CD4-positive, alpha-beta T cell treated with Interleukin-10 for 1 hour (primary cell): ENCODE measurements at places on chromosomes 13 and 19.

DNA sequence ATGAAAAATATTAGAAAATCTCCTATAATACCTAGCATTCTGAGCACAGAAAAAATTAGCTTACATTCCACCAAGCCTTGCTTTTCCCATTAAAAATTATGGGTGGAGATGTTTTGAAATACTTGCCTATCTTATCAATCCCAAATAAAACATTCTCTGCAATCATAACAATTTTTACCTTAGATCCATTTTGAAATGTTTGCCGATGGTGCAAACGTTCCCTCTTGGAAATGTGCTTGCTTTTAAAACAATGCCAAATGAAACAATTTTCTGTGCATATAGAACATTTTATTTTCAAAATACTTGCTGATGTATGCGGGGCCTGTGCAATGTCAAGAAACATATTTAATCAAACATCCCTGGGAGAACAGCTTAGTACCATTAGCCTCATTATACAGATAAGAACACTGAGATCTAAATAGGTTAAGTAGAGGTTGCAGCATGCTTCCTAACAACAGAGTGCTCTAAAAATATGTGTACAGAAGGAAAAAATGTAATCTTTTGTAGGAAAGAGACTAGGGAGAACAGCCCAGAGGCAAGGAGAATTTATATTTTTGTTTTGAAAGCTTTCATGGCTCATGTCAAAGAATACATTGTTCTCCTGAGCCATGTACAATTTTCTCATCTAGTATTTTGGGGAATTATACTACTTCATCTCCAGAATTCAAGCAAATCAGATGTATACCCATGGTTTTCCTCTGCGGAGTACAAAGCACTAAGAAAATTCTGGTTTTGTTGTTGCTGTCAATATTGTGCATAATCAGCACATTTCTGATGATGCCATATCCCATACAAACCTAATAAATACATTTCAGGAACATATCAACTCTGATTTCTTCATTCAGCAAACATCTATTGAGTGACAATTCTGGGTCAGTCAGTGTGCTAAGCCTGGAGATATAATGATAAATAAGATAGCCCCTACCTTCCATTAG, 25.9 kb upstream of the FNDC3A start:
- DNase-seq: no peak

DNA sequence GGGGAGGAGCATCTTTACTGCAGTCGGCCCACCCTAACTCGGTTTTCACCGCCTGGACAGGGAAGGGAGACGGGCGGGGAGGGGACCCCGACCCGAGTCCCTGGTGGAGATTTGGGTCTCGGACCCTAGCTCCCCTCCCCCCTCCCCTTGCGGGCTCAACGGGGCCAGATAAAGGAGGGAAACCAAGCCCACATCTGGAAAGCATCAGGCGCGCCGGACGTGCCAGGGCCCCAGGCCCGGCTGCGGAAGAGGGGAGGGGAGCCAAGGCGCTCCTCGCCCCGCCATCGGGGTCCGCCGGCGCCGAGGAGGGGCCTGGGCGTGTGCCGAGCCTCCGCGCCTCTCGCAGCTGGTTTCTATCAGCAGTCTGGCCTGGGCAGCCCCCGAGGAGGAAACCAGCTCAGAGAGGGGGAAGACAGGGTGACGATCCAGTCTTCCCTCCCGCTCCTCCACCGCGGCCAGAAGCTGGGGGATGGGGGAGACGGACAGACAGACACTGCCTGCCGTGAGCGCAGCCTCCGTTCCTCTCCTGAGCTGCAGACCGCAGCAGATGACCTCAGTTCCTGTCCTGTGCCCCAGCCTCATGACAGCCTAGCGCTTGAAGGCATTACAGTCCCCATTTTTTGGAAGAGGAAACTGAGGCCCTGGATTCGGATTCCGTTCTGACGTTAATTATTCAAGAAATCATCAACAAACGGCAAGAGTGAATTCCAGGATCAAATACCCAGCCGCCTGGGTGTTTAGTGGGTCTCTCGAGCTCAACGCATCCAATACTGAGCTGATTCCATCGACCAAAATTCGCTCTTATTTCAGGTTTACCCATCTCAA, 3.6 kb upstream of the GNG8 start:
- peak; percentile 32 for DNase-seq

- no peak for DNase-seq
These were observed 1.3 kb upstream of the ISYNA1 start for GRCh38 chr19:18439025-18439909.

DNA sequence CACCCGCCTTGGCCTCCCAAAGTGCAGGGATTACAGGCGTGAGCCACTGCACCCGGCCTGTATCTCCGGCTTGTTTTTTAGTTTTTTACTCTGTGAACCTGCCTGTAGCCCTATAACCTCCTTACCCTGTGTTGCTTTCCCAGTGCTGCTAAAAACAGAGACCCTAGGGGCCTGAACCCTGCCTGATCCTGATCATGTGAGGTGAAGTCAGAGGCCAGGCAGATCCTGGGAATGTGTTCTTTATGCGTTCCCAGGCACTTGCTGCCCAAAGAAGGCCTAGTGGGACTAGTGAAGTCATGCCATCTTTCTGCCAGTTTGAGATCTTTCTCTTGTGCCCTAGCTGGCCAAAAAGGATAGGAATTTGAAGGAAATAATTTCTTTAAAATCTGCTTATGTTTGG, 4.6 kb downstream of the UBA2 start:
- no peak for DNase-seq

- no peak for DNase-seq
These were observed 35.0 kb upstream of the TNFSF11 start for GRCh38 chr13:42538996-42539395.

DNA sequence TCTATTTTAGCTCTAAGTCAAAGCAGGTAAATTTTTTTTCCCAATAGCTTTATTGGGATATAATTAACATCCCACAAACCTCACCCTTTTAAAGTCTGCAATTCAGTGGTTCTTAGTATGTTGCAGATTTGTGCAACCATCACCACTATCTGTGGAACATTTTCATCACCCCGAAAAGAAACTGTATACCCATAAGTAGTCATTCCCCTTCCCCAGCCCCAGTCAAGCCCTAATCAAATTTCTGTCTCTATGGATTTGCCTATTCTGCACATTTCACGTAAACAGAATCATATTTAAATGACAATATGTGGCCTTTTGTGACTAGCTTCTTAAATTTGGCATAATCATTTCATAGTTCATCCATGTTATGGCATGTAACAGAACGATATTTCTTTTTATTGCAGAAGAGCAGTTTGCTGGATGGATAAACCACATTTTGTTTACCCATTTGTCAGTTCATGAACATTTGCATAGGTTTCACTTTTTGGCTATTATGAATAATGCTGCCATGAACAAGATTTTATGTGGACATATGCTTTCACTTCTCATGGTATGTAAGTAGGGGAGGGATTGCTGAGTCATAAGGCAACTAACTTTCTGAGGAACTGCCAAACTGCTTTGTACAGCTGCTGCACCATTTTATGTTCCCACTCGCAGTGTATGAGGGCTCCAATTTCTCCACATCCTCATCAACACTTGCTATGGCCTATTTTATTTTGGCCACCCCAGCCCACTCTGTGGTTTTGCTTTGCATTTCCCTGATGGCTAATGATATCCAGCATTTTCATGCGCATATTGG, 10.9 kb downstream of the SLC46A3 start:
- DNase-seq: peak; percentile 12

- DNase-seq: no peak
These were observed 6.2 kb upstream of the PGLS start for GRCh38 chr19:17505223-17505622.

- DNase-seq: no peak
These were observed 7.0 kb upstream of the TLE6 start for GRCh38 chr19:2970201-2970835.

DNA sequence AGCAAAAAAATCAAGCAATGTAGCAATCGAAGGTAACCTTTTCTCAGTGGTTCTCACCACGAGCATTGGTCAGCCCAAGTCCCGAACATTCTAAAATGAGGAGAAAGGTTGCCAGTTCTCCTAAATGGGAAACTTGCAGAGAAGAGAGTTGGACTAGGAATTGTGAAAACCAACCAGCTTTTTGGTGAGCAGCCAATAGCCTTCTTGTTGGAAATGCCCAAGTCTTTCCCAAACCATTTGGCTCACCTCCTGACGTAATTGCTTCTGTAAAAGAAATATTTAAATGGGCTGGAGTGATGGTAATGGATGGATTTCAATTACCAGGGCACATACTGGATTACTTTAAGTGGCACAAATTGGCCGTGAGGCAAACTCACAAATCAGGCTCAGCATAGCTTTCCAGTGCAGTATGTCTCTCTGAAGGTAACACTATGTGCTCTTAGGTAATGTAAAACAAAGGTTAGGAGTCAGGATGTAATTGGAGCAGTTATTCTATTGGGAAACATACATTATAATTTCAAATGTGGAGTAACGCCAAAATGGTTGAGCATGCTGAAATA, 423.2 kb downstream of the KLF5 start:
- DNase-seq: no peak

- no peak for DNase-seq
These were observed 706.4 kb upstream of the KLHL1 start for GRCh38 chr13:70814684-70815083.

DNA sequence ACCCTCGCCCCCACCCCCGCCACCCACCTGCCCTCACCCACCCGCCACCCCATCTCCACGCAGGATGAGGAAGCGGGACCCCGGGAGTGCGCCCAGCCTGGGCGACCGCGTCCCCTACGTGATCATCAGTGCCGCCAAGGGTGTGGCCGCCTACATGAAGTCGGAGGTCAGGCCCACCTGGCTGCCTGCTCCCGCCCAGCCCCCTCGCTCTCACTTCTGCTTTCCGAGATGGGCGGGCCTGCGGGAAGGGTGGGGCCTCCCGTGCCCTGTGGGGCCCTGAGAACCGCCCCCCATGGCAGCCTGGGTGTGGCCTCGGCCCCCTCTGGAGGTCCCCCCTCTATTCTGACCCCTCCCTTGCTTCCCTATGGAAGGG, 3.1 kb upstream of the SPIB start:
- peak; percentile 32 for DNase-seq

- no peak for DNase-seq
These were observed 744 bp upstream of the ZNF584 start for GRCh38 chr19:58407658-58408151.

DNA sequence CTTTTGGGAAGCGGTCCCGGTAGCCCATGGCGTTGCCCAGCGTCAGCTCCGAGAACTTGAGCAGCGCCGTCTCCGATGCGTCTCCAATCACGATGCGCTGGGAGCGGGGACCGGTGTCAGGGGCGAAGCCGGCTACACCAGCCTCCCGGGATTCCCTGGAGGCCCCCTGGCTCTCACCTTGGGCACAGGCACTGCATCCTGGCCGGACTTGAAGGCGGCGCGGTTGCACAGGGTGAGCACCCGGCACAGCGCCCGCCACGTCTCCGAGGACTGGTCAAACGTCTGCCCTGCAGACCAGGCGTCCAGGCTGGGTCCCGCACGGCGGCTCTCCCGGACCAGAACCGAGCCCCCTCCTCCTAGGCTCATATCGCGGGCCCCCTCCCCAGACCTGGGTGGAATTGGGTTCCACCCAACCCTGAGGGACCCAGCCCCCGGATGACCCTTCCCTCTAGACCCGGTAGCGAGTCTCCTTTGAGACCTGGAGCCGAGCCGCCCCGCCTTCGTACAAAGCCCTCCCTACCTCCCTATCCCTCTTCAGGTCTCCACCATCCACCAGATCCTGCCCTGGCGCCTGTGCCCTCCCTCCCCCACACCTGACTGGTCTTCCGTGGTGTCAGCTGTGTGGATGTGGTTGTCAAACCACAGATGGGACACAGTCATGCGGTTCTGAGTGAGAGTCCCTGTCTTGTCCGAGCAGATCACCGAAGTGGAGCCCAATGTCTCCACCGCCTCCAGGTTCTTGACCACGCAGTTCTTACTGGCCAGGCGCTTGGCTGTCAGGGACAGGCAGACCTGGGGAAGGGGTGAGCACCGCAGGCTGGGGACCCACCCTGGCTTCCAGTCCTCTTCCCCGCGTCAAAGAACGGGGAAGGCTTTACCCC, 4.8 kb downstream of the ATP4A start:
- DNase-seq: no peak

GRCh38 chr13:98333486-98333885, 156.4 kb upstream of the RNF113B start:
- DNase-seq: no peak

GRCh38 chr13:111213964-111214726, 99.0 kb downstream of the ARHGEF7 start:
- no peak for DNase-seq

DNA sequence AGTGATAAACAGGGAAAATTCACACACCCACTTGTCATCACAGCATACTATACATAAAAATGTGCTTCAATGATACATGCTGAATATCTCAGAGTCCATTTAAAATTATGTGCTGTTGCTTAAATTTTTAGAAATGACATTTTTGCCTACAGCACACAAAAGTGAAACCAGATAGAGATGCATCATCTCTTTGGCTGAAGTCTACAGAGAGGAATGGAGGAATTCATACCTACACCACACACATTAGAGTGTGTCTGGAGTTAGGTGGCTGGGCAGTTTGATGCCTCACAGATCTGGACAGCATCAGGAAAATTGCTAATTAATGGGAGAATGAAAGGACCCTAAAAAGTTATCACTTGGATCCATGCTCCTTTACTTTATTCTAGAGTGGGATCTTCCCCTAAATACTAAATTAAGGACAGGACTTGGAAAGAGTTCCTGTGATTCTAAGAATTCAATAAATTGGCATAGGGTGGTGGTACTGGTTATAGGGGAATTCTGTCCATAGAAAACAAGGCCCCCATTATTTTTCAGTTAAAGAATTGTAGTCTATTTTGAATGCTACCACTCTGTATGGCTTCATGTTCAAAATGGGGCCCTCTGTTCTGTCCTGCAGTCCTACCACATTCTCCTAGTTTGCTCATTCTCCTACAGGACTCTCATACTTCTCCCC, 41.3 kb downstream of the RCBTB2 start:
- peak; percentile 43 for DNase-seq

DNA sequence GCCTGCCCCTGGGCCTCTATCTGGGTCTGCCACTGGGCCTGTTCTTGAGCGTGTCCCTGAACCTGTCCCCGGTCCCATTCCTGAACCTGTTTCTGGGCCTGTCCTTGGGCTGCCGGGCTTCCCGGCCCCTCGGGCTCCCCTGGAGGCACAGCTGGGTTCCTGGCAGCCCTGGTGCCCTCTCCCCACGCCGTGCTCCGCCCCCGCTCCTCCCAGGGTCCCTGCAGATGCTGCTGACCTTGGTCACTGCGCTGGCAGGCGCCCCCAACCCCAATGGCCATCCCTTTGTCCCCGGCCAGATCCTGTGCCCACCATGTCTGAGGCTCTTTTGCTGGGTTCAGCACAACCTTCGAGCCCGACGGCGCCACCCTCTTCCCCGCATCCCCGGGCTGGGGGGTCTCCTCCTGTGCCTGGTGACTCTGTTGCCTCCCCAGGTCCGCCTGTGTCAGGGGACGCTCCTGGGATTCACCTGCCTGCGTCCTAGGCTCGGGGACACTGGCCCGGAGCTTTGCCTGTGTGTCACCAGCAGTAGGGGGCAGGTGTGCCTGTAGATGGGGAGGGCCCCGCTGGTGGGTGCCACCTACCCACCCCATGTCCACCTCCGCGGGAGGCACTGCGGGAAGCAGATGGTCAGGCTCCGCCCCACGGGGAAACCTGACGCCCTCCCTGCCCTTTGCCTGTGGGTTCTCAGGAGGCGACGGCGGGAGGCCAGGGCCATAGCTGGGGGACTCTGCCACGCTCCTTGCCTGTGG, 41.0 kb upstream of the GRTP1 start:
- DNase-seq: no peak
